Endodermal cell (in vitro differentiated cells): ENCODE measurements at places on chromosomes 5 and 9. TPM values are rescaled to one million over a fixed set of nuclear protein-coding genes. Genes with fewer than 3 reads are reported as not detected.

The SLC6A7 gene
- total RNA-seq = not detected in 3 replicates

GRCh38 chr5:131538177-131538593 is 96.8 kb downstream of the RAPGEF6 start:
- peaks cover 10% of the 10 kb centered on the region for H3K36me3 ChIP-seq
- no peak overlapping the region for H3K27ac ChIP-seq
- DNase-seq = no peak
- no peaks in the 10 kb centered on the region for H3K27me3 ChIP-seq
- no peaks in the 10 kb centered on the region for H3K4me1 ChIP-seq

The TIMD4 gene
- total RNA-seq = not detected in 3 replicates

DNA sequence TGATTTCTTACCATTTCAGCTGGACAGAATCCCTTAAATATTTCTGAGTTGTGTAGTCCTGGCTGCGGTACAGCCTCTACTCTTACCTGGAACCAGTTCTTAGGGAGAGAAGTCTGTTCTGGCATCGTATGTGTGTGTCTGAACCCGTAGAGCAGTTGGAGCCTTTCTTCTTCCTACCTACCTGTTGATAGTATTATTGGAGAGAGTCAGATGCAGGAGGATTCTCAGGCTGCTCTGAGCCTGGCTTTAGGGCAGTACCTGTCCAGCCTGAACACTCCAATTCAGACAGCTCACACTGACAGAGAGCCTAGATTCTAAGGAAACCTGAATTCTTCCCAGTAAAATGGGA is 190.1 kb downstream of the CD180 start:
- H3K36me3 ChIP-seq = no peaks in the 10 kb centered on the region
- DNase-seq = no peak
- H3K27me3 ChIP-seq = no peaks in the 10 kb centered on the region
- H3K4me1 ChIP-seq = peaks cover 6% of the 10 kb centered on the region
- peak overlapping the region; percentile 15 for H3K4me3 ChIP-seq

- H3K36me3 ChIP-seq = peaks cover 5% of the 10 kb centered on the region
- H3K27me3 ChIP-seq = no peaks in the 10 kb centered on the region
- no peaks in the 10 kb centered on the region for H3K4me1 ChIP-seq
- DNase-seq = no peak
- no peak overlapping the region for H3K4me3 ChIP-seq
These were observed 36.4 kb upstream of the UBQLN1 start for GRCh38 chr9:83744206-83744605.

The LCN15 gene
- total RNA-seq = 1.2 to 1.3 TPM (median 1.2 TPM) in 3 replicates

The SAXO1 gene
- 0.42 to 1.2 TPM (median 0.90 TPM) in 3 replicates for total RNA-seq

- H3K4me3 ChIP-seq = no peak overlapping the region
- no peaks in the 10 kb centered on the region for H3K27me3 ChIP-seq
- DNase-seq = peak; percentile 87
- H3K36me3 ChIP-seq = no peaks in the 10 kb centered on the region
These were observed 14.0 kb upstream of the TCF7 start for GRCh38 chr5:134100283-134101091.

The SREK1IP1 gene
- 52.9 to 105 TPM (median 55.1 TPM) in 3 replicates for total RNA-seq

GRCh38 chr5:147906326-147907095 is at the start of gene C5orf46:
Gene C5orf46 (minus strand): TSS chr5:147906538. CDS start chr5:147906501, 37 bp downstream.
- DNase-seq = no peak
- no peaks in the 10 kb centered on the region for H3K36me3 ChIP-seq
- H3K4me1 ChIP-seq = no peaks in the 10 kb centered on the region

GRCh38 chr5:31809050-31809870 is 170.3 kb downstream of the PDZD2 start:
- H3K4me3 ChIP-seq = no peak overlapping the region
- peak; percentile 92 for DNase-seq
- no peaks in the 10 kb centered on the region for H3K36me3 ChIP-seq

GRCh38 chr9:135087489-135087792 is at the start of gene OLFM1:
Gene OLFM1 (plus strand): TSS chr9:135087668. CDS start chr9:135087990, 322 bp downstream.
- no peaks in the 10 kb centered on the region for H3K36me3 ChIP-seq
- H3K27ac ChIP-seq = no peak within 1 kb of the TSS
- H3K27me3 ChIP-seq = peaks cover 37% of the 10 kb centered on the region
